M059J (cell line): ENCODE measurements at places on chromosomes 4 and X. TPM values are rescaled to one million over a fixed set of nuclear protein-coding genes. Genes with fewer than 3 reads are reported as not detected.

The RIPPLY1 gene
- total RNA-seq, result not detected in 2 replicates

- DNase-seq, result no peak
These were observed 4.2 kb downstream of the HGFAC start for GRCh38 chr4:3445829-3446545.

DNA sequence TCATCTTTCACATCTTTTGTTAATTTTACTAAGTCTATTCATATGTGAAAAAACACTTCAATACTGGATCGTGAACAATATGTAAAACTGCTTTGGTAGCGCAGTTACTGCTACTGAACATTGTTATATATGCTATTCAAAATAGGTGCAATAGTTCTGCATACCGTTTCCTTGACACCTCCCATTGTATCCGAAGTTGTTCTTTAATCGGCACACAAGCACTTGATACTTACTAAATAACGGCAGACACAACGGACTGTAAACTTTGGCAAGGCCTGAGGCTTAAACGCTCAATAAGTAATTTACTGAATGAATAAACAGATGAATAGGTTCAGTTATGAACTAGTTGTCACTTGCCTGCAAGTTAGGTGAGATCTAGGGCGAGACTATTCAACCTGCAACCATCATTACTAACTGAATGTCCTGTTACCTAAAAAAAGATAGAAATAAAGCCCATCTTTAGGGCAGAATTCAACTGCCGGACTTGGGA lies 620 bp downstream of the ANAPC10 start:
- no peak for DNase-seq

The FGF13 gene
- total RNA-seq, result 9.6 and 20.1 TPM in 2 replicates

The HTN1 gene
- not detected in 2 replicates for total RNA-seq

GRCh38 chr4:123943976-123944375 lies 547.4 kb downstream of the SPRY1 start:
- DNase-seq, result no peak

The PCDH10 gene
- 5.3 and 7.9 TPM in 2 replicates for total RNA-seq

The HPGD gene
- 2.6 and 3.7 TPM in 2 replicates for total RNA-seq
